ENCODE measurements at places on chromosomes 1 and 21.

DNA sequence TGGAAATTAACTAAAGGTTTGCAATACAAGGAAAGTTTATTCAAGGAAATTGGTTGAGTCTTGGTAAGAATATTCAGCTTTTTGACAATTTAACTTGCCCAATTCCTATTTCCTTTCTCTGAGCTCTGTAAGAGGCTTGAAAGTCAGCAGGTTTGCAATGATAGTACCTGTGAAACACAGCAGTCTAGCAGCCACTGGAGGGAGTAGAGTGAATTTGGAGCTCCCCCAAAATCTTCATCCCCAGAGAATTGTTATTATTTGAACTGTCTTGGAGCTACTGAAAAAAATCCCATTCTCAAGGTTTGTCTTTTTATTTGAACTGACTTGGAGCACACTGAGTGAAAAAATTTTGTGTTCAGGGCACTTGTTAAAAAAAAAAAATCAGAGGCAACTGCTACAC lies 654.2 kb upstream of the PKN2 start:
- no peak for DNase-seq

DNA sequence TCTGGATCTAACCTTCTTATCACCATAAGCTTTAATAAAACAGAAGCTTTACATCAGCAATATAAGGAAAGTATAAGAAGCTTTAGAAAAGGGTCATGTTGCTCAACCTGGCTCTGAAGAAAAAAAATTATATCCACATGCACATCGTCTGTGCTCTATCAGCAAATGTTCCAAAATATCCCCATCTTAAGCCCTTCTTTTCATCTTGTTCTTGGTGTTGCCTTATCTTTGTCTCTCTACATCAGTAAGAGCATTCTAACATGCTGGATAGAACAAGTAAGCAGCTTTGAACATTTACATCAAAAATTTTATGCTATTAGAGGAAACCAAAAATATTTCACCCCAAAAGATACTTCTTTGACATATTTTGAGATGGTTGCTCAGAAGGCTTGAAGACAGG lies 157.8 kb upstream of the SNX7 start:
- no peak for DNase-seq

GRCh38 chr1:240314845-240315801 lies 223.4 kb downstream of the FMN2 start:
- DNase-seq, result no peak

- DNase-seq, result no peak
Measured at GRCh38 chr1:53317646-53318539, 10.0 kb downstream of the LRP8 start.

DNA sequence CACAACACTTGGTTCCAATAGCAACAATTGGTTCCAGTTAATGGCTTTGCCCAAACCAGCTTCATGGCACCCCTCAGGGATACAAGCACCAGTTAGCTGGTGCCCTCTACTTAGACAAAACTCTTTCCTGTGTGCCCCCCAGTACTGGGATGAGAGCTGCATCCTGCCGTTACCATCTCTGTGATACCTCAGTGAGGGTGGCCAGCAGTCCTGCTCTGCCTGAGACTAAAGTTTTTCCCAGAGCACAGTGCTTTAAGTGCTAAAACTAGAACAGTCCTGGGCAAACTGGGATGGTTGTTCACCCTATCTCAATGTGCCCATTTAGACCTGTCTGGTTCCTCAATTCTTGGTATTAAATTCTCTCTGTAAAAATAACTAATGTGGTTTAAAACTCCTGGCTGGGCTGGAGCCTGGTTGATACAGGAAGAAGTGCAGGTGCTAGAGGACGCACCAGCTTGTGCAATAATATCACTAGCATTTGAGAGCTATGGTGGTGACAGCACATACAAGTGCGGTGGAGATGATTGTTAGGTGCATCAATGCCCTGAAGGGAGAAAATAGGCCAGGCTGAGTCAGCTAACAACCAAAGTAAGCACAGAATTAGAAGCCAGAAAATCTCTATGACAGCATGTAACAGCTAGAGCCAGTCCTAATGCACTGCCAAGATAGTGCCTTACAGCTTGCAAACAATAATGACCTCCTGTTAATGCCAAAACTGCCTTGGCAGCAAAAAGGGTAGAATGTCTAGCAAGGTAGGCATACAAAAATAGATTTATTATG lies 179.8 kb upstream of the GALNT2 start:
- DNase-seq, result no peak
